ENCODE measurements at places on chromosomes 13 and 19.

DNA sequence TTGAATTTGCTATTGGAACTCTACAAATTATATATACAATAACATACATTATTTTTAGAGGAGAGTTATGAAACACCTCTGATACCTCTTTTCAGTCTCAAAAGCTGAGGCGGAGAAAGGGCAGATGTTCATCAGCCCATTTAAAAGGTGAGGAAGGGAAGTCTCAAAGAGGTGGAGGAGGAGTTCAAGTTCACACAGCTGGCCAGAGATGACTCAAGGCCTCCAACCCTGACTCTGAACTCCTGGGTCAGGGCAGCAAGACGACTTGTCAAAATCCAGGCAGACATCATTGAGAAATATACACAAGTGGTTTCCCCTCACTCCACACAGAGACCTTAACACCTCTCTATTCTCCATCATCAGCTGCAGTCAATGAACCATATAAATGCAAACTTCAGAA lies 2.1 kb downstream of the SIAH3 start:
- DNase-seq: no peak

DNA sequence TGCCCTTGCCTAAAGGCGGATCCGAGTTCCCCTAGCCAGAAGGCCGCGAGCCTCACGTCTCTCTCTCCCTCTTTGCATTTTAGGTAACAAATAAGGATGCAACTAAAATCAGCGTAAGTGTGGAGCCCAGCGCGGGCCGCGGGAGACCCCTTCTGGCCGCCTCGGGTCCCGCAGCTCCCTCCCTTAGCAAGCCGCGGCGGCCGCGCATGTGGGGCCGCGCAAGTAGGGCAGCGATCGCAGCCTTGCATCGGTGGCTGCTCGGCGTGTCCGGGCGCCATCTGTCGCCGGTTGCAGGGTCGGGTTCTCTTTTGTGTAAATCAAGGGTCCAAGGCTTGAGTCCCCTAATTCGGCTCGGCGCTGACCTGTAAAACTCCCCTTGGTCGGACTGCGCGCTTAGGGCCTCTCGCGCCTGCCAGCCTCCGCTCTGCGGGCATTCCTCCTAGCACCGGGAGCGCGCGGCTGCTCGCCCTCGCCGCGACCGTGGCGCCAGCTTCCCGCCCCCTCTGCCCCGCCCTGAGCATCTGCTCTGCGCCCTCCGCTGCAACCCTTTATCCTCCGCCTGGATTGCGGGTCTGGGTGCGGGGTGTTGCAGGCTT lies 2.7 kb downstream of the VSTM2B start:
- peak; percentile 61 for DNase-seq

GRCh38 chr19:9700229-9700981 lies 25.5 kb upstream of the ZNF562 start:
- no peak for DNase-seq

DNA sequence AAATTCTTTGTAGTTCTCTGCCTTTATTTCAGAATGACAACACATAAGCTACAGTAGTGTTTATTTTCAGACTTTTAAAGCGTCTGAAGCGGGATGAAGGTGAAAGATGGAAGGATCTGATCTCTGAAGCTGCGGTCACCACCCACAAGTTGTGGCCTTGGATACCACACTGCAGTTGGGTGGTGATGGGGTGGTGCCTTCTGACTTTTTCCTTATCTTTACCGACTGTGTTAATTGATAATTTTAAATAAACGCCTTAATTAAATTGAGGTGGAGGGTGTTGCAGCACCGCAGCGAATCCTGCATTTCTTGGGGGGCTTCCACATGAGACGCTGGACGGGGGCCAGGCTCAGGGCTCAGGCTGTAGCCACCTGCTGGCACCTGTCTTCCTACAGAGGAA lies 1.3 kb downstream of the TFDP1 start:
- DNase-seq: no peak

- no peak for DNase-seq
These were observed 804.8 kb downstream of the SLITRK1 start for GRCh38 chr13:83077499-83077898.

DNA sequence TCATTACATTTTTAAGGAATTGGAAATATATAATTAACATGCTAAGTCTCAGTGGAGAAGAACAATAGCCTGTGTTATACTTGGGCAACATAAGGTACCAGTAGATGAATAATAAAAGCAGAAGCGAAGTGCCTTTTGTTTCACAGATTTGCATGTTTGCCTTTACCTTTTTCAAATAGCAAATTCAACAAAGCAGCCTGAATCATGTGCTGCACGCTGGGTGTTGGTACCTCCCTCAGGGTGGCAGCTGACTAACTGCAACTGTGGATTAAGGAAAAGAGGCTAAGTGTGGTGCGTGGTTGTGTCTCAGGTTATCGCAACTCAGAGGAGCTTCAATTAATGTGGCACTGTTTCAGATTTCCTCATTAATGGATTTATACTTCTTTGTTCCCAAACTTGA lies 189.0 kb downstream of the LMO7 start:
- DNase-seq: no peak

DNA sequence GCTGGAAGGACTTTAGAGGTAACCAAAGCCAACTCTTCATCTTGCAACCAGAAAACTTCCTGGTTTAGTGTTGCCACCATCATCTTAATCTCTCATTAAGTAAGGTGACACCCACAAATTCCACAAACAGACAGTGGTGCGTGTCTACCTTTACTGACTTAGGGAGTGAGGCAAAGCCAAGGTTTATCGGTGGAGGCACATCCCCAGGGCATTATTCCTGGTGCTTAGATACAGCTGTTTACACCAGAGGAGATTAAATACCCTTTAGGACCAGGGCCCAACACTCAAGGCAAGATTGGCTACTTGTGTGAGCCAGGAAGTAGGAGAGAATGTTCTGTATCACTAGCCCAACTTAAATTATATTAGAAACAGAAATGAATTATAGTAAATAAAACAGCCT lies 9.5 kb downstream of the STOML3 start:
- DNase-seq: no peak

DNA sequence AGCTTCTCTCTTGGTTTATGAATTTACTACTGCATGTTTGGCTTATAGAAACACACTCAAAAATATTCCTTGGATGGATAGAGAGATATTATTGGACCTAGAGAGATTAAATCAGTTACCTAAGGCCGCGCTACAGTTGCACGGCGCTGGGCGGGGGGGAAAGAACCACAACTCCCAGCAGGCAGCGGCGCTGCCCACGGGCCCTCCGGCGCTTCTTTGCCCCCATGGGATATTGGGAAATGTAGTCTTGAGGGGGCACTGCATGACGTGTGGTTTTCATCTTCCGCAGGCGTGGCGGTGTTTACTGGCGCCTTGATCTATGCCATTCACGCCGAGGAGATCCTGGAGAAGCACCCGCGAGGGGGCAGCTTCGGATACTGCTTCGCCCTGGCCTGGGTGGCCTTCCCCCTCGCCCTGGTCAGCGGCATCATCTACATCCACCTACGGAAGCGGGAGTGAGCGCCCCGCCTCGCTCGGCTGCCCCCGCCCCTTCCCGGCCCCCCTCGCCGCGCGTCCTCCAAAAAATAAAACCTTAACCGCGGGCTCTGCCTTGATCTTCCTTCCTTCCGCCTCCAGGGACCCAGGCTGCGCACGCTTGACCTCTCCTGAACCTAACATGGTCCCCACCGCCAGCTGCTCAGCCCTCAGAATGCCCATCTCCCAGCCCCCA lies 4.8 kb downstream of the EMP3 start:
- DNase-seq: no peak

GRCh38 chr13:50726164-50726563 lies 117.3 kb downstream of the DLEU7 start:
- no peak for DNase-seq

DNA sequence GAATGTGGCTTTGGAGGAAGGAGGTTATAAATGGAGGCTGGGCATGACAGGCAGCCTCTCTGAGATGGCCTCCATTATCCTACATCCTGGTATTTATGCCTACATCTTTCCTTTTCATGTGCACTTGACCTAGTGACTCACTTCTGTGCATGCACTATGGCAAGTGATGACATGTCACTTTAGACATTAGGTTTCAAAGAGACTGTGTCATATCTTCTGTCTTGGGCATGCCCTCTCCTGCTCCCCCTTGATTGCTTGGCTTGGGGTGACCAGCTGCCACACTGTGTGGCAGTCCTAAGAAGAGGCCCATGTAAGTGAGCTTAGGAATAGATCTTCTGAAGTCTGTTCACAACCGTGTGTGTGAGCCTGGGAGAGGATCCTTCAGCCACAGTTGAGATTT lies 472.8 kb downstream of the FGF9 start:
- no peak for DNase-seq

- peak; percentile 44 for DNase-seq
These were observed 4.0 kb downstream of the PTBP1 start for GRCh38 chr19:801030-801860.

DNA sequence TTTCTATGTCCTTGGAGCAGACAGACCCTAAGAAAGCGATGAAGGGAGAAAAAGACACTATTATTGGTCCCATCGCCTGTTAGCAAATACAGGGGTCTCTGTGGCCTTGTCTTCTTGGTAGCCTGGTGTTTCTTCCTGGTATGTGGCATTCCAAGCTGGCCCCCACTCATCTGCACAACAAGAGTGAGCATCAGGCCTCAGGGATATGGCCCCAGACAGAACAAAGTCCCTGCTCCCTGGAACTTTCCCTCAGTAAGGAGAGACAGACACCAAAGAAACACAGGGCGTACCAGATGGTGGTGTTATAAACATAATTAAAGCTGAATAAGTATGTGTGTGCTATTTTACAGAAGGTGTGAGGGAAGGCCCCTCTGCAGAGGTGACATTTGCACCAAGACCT lies 48.2 kb upstream of the KPNA3 start:
- no peak for DNase-seq

DNA sequence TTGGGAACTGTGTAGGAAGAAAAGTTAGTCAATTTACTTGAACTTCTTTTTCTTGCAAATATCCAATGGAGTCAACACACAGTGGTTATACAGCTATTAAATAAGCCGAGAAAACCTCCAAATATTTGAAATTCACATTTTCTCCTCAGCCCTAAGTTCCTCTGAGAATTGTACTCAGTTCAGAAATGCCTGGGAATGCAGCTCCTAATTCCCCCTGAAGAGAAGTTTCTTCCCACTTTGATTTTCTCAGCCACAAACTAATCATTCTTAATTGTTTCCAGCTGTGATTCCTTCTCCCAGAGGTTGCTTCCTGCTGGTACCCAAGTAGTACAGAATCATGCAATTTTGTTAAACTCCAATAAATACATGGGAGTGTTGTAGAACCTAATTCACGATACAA lies 246.1 kb upstream of the MIR17HG start:
- DNase-seq: no peak

Data from AG10803 (cell line).